Forelimb muscle (tissue), 1 donor: ENCODE measurements at places on chromosomes 6 and 20. TPM values are rescaled to one million over a fixed set of nuclear protein-coding genes. Genes with fewer than 3 reads are reported as not detected.

- no peak for DNase-seq
Measured at GRCh38 chr6:158543606-158544185, 16.2 kb upstream of the TMEM181 start.

GRCh38 chr20:385448-385847 lies 4.9 kb downstream of the TRIB3 start:
- no peak for DNase-seq

- DNase-seq, result no peak
Measured at GRCh38 chr6:71053475-71053874, 96.6 kb upstream of the B3GAT2 start.

GRCh38 chr6:41059556-41059955 lies 6.6 kb downstream of the APOBEC2 start:
- no peak for DNase-seq

DNA sequence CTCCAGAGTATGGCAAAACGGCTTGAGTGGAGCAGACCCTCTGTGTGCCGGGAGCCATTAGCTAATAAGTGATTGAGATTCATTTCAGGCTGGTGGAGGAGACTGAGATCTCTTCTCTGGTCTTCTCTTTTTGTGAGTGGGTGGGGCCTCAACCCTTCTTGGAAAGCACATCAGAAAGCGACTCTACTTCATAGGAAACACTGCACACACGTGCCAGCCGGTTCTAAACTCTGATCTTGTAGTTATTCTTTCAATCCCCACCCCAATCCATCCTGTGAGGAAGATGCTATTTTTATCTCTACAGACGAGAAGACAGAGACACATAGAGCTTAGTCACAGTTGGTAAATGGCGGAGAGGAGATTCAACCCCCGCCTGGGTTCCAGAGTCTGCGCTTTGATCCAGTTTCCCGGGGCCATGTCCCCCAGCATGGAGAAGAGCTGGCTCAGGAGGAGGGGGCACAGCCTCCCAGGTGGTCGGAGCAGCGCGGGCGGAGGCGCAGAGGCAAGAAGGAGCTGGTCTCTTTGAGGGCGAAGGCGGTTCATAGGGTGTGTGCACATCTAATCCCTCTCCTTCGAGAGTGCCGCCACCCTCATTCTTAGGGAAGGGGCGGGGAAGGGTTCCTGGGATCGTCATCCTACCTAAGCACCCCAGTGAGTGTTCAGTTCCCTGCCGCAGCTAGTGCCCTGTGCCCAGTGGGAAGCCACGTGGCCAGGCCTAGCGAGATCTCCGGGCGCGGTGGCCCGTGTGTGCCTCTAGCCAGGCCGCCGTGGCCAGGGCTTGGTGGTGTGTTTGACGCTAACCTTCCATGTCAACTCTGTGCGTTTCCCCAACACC lies 49.0 kb upstream of the TAGAP start:
- no peak for DNase-seq

TRIM15 gene
- polyA plus RNA-seq, result not detected

- DNase-seq, result no peak
Measured at GRCh38 chr6:136503303-136504029, 46.8 kb downstream of the MAP7 start.

DNA sequence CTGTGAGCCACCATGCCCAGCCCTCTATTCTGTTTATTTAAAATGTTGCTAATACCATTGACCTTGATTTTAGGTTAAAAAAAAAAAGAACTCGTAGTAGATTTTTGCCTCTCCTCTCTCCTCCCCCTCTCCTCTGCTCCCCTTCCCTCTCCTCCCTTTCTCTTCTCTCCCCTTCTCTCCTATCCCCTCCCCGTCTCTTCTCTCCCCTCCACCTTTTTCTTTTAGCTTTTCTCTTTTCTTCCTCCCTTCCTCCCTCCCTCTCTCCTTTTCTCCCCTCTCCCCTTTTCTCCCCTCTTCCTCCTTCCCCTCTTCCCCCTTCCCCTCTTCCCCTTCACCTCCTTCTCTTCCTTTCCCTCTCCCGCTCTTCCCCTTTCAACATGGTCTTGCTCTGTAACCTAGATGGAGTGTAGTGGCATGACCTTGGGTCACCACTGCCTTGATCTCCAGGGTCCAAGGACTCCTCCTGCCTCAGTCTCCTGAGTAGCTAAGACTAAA lies 223.8 kb downstream of the ZFAND3 start:
- no peak for DNase-seq

DNA sequence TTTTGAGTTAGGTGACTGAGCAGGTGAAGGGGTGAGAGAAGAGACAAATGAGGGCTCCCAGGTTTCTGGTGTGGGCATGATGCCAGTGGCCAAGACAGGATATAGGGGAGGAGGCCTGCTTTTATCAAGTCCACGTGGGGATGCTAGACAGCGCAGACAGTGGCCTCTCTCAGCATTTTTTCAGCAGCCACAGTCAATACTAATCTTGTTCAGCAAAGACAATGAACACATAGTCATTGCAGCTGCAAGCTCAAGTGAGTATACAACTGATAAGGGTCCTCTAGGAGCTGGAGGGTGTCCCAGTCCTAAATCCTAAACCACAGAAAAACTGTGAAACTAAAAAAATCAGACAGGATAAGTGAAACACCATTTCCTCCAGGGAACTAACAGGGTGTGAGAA lies 48.6 kb downstream of the UQCC1 start:
- no peak for DNase-seq

DNA sequence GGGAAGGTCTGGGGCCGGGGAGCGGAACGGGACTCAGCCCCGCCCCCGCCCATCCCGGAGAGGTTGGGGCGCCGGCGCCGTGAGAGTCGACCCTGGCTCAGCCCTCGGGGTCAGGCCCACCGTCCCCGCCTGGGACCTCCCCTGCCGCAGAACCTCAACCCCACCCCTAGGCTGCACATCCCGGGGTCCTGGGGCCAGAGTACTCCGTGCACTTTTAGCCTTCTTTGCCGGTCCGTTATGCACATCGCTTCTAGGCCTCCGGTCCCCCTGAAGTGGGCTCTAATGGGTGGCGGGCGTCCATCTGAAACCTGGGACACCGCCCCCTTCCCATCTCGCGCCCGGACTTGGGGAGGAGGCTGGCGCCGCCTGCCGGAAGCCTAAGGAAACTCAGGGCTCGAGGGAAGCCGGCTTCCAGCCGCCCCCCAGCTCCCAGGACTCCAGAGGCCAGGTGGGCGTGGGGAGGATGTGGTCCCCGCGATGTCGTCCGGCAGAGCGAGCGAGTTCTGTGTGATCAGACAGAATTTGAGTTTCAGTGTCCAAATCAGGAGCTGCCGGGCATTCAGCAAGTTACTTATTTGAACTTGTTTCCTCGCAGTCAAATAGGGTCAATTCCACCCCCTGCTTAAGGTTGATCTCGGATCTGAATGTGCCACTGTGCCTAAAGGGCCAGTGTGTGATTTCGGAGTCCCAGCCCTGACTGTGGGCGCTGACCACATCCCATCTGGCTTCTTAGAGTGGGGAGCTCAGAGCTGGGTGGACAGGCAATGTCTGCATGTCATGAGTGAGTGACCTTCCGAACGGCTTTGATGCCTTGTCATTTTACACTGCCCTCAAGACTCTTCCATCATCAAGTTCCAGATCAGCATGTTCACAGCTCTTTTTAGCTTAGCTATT lies 47.6 kb downstream of the CPXM1 start:
- DNase-seq, result no peak

KHDC1L gene
- polyA plus RNA-seq, result 0.54 TPM

- DNase-seq, result no peak
Measured at GRCh38 chr6:104591573-104592334, 268.0 kb downstream of the HACE1 start.

DNA sequence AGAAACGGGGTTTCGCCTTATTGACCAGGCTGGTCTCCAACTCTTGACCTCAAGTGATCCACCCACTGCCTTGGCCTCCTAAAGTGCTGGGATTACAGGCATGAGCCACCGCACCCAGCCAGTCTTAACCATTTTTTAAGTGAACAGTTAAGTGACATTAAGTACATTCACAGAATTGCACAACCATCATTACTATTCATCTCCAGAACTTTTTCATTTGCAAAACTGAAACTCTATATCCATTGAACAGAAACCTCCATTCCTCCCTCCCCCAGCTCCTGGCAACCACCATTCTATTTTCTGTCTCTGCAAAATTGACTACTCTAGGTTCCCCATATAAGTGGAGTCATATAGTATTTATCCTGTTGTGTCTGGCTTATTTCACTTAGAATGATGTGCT lies 59.7 kb downstream of the PLCB4 start:
- no peak for DNase-seq

GRCh38 chr20:37914672-37915433 lies 11.9 kb downstream of the VSTM2L start:
- no peak for DNase-seq

GRCh38 chr6:150445486-150445885 lies 76.7 kb downstream of the IYD start:
- no peak for DNase-seq

DNA sequence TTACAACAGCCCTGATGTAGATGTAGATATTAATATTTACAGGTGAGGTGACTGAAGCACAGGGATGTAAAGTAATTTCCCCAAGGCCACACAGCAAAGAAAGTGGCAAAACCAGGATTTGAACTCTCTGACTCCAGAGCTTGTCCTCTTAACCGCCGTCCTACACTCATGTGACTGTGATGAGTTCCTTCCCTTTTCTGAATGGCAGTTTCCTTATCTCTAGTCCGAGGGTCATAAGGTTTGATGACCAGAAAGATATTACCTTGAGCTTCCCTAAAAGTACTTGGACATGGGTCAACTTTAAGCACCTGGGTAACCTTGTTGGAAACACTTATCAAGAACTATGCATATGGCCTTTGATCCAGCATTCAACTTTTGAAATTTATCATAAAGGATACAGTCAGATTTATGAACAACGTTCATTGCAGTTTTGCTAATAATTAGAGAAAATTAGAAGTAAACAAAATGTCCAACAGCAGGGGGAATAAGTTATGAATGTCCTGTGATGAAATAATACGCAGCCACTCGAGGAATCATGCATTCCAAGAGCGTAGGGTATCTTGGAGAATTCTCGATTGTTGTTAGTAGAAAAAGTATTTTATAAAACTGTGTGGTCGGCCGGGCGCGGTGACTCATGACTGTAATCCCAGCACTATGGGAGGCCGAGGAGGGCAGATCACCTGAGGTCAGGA lies 2.3 kb upstream of the TLDC2 start:
- no peak for DNase-seq

- DNase-seq, result no peak
Measured at GRCh38 chr6:7675353-7675945, 50.5 kb upstream of the BMP6 start.

DNA sequence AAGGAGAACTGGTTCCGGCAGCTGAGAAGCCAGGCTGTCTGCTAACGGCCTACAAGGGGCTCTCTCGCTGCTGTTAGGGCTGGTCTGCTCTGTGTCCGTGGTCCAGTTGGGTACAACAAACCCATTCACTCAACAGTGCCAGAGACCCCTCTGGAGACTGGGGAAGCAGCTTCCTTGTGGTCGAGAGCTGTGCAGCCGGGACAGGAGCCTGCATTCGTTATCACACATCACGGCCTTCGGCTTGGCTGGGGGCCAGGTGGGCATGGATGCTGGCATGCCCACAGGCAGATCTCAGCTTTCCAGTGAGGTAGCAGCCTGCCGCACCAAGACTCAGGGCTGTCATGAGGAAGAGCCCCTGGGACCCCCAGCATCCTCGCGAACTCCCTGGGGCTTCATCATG lies 124.7 kb downstream of the PREX1 start:
- DNase-seq, result no peak

- no peak for DNase-seq
Measured at GRCh38 chr6:163533443-163533842, 118.9 kb downstream of the QKI start.

GRCh38 chr20:35618263-35619131 lies 2.9 kb downstream of the SPAG4 start:
- DNase-seq, result no peak

- no peak for DNase-seq
Measured at GRCh38 chr20:38995536-38996044, 33.4 kb downstream of the DHX35 start.

SNAP25 gene
- 3.6 TPM for polyA plus RNA-seq

DNA sequence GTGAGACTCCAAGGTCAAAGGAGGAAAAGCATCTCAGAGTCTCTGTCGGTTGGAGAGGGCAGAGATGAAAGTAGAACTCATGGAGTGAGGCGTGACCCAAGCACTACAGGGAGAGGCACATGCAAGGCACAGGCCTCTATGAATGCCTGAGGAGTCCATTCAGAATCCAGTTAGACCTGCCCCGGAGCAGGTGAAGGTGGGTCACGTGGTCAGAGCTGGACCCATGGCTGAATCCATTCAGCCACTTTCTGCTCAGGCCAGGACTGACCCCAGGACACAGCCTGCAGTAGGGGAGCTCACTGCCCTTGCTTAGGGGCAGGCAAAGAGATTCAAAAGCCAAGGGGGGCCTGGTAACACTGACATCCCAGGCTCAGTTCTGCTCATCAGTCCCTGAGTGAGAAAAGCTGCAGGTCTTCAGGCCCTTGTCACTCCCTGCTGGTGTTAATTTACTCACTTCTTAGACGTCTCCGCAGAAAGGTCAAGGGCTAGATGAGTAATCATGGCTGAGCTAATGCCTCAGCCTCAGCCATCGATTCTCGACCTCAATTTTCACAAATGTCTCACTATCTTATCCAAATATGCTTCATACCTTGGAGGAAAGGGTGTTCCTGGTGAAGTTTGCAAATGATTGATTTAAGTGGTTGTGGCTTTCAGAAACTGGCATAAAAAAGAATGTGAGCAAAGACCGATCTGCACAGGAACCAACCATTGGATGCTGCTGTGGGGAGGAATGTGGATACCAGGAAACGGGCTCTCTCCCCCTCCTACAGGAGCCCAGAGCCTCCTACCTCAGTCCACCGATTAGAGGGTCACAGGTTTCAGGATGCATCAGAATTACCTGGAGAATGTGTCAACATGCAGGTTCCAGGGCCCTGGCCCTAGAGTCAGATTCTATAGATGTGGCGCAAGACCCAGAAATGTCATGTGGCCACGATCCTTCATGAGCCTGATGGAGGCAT lies 584.4 kb downstream of the PTPRT start:
- DNase-seq, result no peak

DNA sequence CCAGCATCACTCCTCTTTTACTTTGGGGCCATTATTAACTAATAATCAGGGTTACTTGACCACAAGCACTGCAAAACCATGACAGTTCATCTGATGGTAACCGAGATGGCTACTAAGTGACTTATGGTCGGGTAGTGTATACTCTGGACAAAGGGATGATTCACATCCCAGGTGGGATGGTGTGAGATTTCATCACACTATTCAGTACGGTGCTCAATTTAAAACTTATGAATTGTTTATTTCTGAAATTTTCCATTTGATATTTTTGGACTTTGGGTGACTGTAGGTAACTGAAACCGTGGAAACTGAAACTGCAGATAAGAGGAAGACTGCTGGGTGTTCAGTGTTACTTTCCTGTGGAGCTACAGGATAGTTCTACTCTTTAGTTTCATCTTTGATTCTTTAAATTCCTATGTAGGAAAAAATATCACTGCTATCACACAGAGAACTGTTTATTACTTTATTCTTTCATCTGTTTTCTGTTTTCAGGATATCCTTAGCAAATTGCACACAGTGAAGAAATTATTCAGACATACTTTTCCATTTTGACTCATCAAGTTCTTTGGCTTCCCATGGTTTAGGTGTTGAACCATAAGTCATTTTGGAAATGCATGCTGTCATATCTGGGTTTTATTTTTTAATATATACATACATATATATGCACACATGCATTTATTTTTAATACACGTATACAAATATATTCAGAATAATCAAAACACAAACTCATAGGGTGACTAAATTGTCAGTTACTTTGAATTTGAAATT lies 59.1 kb upstream of the C20orf144 start:
- DNase-seq, result no peak

GRCh38 chr6:56759521-56759920 lies 116.8 kb upstream of the DST start:
- DNase-seq, result no peak

OR2H1 gene
- not detected for polyA plus RNA-seq
